Brain (organoid and tissue), 16 donors: ENCODE measurements at places on chromosomes 11 and 22.
A peak's percentile ranks its signal among the peaks of the same experiment; 100 is the strongest.

DNA sequence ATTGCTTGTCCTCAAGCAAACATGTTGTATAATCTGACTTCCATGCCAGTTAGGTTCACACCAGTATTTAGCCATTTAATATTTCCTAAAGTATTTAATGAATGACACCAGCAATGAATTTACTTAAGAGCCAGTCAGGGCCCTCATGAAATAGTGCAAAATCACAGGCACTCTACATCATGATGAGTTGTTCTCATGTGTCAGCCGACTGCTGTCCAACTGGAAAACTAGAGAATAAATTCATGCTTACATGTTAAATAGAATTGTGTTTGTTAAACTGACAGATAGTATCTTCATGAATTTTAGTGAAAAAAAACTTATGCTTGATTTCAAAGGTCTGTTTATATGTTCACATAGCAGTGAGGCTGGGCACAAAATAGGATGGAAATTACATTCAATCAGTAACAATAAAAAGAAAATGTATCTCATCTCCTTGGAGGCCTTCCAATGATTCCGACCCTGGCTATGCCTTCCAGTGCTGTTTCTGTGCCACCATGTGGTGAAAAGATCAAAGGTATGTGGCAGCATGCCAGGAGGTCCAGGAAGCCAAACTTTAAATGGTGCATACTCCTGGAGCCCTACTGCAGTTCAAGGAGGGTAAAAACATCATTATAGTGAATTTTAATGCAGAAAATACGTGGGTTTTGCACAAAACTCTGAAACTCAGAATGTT is 45.2 kb downstream of the CTSC start:
- peak; percentile 37 for DNase-seq

DNA sequence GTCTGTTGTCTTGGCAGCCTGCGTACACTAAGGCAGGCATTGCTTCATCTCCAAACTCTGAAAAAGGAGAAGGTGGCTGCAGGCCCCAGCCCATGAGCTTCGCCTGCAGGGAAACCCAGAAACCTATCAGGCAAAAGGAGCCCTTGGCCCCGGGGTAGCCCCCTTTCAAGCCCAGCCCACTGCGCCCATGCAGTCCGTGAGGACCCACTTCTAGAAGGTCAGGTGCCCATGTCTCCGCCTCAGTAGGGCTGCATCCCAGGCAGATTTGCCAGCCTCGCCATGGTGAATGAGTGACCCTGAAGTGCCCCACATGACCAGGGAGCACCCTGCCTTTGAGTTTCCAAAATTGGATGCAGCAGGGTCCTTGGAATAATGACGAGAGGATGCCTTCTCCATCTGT is 1158.4 kb downstream of the BRD1 start:
- no peak for DNase-seq

DNA sequence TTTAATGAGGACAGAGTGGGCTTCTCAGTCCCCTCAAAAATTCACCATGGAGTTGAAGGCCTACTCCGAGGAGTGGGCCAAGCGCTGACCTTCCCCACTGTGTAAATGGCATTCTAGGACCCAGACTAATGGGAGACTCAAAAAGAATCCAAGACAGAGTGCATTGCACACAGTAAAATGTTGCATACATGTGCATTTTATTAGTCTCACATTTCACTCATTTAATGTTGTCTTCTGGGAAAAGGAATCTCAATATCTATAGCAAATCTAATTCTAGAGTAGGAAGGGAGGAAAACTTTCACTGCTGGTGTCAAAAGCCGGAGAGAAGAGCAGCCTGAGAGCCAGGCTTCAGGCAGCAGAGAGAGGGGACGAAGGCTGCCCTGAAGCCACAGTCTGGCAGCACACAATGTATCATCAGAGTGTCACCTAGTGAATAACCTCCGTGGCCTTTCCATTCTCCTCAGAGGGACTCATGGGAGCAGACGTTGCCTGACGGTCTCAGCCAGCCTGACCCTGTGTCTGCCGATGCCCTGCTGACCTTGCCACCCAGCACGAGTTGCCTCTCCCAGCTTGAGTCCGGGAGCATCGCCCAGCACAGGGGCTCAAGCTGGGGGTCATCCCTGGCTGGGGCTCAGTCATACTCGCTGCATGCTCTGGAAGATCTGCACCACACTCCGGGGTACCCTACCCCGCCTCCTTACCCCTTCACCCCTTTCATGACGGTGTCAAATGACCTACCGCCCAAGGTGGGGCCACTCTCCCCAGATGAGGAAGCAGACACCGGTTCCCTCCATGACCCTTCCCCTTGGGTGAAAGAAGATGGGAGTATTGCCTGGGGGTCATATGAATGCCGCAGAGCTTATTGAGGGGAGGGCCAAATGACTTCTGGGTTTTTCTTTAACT is 12.9 kb upstream of the POU2AF3 start:
- no peak for DNase-seq

GRCh38 chr22:46043816-46044620 is 67.1 kb upstream of the WNT7B start:
- no peak for DNase-seq

GRCh38 chr11:46112961-46113607 is 8.2 kb downstream of the PHF21A start:
- peak; percentile 87 for DNase-seq

DNA sequence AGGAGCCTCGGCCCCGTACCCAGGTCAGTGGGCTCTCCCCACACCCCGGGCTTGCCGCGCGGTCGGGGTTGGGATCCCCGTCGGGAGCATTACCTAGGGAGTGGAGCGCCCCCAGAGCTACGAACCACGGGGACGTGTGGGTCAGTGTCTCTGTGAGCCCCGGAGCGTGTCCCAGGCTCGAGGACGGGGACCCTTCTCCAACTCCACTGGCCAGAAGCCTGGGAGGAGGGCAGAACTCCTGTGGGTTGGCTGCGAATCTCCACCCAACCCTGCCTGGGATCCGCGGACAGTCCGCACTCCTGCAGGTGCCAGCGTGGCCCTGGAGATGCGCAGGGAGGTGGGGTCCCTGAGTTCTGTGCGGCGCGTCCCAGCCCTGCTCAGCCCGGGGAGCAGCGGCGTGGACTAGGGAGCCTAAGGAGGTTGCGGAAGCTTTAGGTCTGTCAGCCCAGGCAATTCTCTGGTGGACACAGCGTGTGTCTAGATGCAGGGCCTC is 346 bp downstream of the PPFIBP2 start:
- DNase-seq: peak; percentile 18
